Hepatic stellate cell (primary cell): ENCODE measurements at places on chromosomes 3 and 15.

GRCh38 chr15:82966671-82967071 lies 14.2 kb upstream of the HOMER2 start:
- no peak for DNase-seq

DNA sequence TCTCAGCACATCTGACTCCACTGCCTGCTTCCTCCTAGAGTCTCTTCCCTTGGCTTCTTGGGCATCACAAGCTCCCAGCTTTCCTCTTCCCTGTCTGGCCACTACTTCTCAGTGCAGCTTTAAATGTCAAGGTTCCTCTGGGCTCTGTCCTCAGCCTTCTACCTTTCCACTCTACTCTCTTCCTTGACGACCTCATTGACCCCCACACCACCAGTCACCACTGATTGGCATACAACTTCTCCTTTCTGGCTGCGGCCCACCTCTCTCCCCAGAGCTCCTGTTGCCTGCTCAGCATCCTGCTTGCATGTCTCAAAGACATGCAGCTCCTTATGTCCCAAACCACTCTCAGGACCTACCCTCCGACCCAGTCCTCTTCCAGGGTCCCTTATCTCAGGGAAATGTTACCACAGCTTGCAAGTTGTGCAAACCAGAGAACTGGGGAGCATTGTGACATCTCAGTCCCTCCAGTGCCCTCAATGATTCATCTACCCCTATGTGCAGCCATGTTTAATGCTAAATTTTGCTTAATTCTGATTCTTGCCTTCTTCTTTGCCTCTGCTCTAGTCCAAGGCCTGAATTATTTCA lies 49.9 kb downstream of the TRPM1 start:
- no peak for DNase-seq

DNA sequence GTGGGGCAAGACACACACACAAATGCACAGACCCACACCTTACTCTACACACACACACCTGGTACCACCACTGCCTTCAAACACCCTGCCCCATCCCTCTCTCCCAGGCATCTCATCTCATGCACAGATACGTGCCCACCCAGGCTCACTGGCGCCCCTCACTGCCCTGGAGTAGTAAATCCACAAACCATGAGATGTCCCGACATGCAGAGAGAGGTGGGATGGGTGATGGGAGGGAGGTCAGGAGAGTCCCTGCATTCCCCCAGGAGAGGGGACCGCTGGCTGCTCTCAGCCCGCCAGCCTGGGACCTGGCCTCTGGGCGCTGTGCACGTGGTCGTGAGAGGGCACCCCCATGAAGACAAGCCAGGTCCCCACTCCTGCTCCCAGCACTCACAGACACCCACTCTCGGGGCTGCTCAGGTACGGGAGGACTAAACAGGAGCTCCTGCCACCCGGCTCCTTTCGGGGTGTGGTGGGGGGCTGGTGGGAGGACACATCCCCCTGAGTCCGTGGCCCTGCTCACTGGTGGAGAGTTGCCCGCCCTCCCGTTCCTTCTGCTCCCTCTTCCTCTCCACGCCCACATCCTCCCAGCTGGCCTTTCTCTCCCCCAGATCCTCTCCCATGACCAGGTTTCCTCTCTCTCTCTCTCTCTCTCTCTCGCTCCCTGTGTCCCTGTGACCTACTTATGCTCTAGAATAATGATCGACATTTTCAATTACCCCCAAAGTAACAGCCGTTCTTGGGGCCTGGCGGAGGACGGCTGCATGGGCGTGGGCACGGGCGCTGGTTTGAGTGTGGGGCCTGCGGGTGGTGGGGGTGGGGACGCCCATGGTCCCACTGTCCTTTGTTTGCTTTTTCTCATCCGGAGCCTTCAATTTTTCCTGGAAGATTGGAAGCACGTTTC lies 18.9 kb upstream of the CSPG4 start:
- DNase-seq = peak; percentile 83

DNA sequence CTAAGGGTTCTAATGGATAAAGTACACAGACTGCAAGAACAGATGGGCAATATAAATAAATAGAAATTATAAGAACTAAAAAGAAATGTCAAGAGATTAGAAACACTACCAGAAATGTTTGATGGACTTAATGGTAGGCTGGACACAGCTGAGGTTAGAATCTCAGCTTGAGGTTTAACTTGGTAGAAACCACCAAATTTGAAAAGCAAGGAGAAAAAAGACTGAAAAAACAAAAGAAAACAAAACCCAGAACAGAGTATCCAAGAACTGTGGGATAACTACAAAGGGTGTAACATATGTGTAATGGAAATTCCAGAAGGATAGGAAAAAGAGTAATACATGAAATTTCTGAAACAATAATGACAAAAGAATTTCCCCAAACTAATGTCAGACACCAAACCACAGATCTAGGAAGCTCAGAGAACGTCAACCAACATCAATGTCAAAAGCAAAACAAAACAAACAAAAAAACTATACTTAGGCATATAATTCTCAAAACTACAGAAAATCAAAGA lies 35.0 kb downstream of the RFX7 start:
- no peak for DNase-seq

DNA sequence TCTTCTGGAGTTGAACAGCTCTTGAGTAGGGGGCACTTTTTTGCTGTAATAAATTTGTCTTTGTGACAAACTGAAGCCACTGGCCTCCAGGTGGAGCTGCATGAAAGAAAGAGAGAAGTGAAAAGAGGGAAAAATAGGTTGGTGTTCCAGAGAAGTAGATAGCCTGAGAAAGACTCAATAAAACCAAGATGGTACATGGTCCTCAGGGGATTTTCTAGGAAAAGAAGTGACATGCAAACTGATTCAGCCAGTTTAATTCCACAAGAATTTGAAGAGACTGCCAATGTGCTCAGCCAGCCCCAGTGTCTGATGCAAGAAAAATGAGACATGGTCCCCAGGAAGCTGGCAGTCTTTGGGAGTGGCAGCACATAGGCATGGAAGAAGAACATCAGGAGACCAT lies 152.7 kb downstream of the CD47 start:
- DNase-seq = no peak

GRCh38 chr15:38354315-38354929 lies 99.5 kb upstream of the FAM98B start:
- peak; percentile 34 for DNase-seq

- DNase-seq = no peak
These were observed 56.6 kb upstream of the CTDSPL2 start for GRCh38 chr15:44370830-44371229.

DNA sequence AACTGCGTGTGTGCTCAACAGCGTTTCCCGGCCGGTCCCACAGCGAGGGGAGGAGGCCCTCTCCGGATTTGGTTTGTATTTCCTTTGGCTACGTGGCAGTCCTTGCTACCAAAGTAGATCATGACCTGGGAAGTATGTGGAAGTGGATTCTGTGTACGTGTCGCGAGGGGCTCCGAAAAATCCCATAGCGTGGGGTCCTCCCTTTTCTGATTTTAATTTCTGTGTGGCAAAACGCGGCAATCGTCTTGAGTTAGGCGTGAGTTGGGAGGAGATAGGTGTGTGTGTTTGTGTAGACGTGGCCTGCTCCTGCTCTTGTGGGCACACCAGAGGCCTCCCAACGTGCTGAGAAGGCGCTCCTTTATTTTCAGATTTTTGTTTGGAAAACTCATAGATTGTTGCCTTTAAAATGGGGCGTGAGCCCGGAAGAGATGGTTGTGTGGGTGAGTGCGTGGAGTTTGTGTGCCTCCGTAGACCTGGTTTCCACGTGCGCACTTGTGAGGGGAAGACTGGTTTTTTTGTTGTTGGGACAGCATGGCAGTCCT lies 1.2 kb downstream of the TRIM71 start:
- no peak for DNase-seq

GRCh38 chr3:85709346-85709892 lies 750.6 kb downstream of the CADM2 start:
- no peak for DNase-seq

DNA sequence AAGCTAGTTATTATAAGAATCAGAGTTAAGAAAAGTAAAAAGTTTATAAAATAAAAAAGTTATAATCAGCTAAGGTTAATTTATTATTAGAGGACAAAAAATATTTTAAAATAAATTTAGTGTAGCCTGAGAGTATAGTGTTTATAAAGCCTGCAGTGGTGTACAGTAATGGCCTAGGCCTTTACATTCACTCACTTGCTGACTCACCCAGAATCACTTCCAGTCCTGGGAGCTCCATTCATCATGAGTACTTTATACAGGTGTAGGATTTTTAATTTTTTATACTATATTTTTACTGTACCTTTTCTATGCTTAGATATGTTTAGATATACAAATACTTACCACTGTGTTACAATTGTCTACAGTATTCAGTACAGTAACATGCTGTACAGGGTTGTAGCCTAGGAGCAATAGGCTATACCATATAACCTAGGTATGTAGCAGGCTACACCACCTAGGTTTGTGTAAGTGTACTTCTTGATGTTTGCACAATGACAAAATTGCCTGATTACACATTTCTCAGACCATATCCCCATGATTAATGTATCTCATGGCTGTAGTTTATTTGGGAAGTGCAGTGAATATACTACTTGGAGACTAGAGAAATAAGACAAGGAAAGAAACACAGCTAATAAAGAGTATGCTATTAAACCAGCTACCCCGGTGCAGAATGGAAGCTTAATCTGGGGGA lies 101.9 kb upstream of the GALNT15 start:
- DNase-seq = no peak

GRCh38 chr3:134956395-134956794 lies 161.3 kb downstream of the EPHB1 start:
- no peak for DNase-seq

DNA sequence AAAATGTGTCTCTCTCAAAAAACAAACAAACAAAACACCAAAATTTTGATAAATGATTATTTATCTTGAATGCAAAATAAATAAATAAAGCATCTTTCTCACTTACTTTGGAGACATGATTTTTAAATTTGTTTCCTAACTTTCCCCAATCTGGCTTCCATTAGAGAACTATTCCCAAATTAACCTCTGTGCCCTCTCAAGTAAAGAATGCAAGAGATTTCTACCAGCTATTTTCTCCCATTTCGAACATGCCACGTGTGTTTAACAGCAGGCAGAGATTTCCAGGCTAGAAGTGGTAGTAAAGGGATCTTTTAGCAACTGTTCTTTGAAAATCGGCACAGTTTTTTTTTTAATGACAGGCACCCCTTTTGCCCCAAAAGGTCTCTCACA lies 269.1 kb downstream of the SHQ1 start:
- DNase-seq = no peak
